Panc1 (cell line): ENCODE measurements at places on chromosomes 4 and X.

DNA sequence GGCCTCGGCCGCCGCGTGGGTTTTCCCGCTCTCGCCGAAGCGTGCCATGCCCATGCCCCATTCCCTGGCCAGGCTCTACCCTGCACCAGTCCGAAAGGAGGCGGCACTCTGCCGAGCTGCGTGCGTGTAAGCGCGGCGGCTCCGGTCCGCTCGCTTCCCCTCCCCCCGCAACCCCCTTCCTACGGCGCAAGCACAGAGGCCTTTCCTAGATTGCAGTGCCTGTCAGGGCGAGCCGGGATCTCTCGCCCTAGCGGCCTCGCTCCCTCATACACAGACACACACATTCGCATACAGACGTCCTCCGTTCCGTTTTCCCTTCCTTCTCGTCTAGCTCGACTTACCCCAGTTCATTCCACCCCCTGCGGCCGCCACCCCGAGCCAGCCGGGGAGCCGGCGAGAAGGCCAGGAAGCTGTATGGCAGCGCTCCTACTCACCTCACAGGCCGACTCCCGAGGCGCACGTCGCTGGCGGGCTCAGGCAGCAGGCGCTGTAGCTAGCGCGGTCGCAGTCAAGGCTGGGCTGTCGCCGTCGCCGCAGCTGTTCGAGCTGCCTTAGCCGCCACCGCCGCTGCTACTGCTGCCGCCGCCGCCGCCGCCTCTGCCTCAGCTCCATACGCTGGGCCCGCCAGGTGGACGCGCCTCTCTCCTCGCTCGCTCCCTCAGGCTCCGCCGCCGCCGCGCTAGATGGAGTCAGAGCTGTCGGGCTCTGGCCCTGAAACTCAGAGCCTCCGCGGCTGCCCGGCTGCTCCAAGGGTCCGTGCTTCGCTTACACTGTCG, 615 bp downstream of the NEXMIF start:
- H3K4me1 ChIP-seq = no peaks in the 10 kb centered on the region
- DNase-seq = no peak
- no peaks in the 10 kb centered on the region for H3K36me3 ChIP-seq
- H3K27ac ChIP-seq = no peak overlapping the region
- no peaks in the 10 kb centered on the region for H3K27me3 ChIP-seq
- no peak overlapping the region for H3K4me3 ChIP-seq

DNA sequence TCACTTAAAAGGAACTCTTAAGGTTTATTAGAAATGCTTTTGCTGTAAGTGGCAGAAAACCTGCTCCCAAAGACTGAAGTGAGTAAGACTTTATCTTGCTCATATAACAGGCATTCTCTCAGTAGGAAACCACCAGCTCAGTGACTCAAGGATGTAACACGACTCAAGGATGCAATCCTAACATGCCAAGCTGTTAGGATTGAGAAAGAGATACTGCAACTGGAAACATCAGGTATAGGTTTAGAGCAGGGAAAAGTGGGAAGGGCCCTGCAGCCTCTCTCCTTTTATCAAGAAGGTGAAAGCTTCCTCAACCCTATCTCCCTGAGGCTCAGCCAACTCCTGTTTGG, 11.9 kb upstream of the SLC9A7 start:
- DNase-seq = no peak
- no peaks in the 10 kb centered on the region for H3K27me3 ChIP-seq
- peaks cover 8% of the 10 kb centered on the region for H3K4me1 ChIP-seq
- H3K27ac ChIP-seq = peak overlapping the region; percentile 23; the same call in 1 of the 2 replicates
- H3K4me3 ChIP-seq = no peak overlapping the region

- peaks cover 3% of the 10 kb centered on the region; the same call in 1 of the 2 replicates for H3K27me3 ChIP-seq
- H3K27ac ChIP-seq = no peak overlapping the region
- DNase-seq = no peak
- no peak overlapping the region for H3K4me3 ChIP-seq
- H3K4me1 ChIP-seq = no peaks in the 10 kb centered on the region
Measured at GRCh38 chrX:19127649-19128168, 5.4 kb upstream of the ADGRG2 start.

GRCh38 chr4:114334884-114335330, 263.7 kb upstream of the UGT8 start:
- H3K4me1 ChIP-seq = no peaks in the 10 kb centered on the region
- no peak overlapping the region for H3K4me3 ChIP-seq
- no peak for DNase-seq
- no peak overlapping the region for H3K27ac ChIP-seq
- H3K27me3 ChIP-seq = no peaks in the 10 kb centered on the region
